Activated CD8-positive, alpha-beta T cell treated with anti-CD3 and anti-CD28 coated beads, Interleukin-2, amount 10 ng/mL, durations not matched to agents 7 days and 5 days (primary cell): ENCODE measurements at places on chromosomes 3 and 15.
A peak's percentile ranks its signal among the peaks of the same experiment; 100 is the strongest.

GRCh38 chr3:108719178-108719806, 37.9 kb downstream of the RETNLB start:
- DNase-seq = no peak

GRCh38 chr15:68706256-68706655, 114.4 kb downstream of the ANP32A start:
- no peak for DNase-seq

- DNase-seq = no peak
Measured at GRCh38 chr15:71526060-71526820, 284.1 kb upstream of the NR2E3 start.

DNA sequence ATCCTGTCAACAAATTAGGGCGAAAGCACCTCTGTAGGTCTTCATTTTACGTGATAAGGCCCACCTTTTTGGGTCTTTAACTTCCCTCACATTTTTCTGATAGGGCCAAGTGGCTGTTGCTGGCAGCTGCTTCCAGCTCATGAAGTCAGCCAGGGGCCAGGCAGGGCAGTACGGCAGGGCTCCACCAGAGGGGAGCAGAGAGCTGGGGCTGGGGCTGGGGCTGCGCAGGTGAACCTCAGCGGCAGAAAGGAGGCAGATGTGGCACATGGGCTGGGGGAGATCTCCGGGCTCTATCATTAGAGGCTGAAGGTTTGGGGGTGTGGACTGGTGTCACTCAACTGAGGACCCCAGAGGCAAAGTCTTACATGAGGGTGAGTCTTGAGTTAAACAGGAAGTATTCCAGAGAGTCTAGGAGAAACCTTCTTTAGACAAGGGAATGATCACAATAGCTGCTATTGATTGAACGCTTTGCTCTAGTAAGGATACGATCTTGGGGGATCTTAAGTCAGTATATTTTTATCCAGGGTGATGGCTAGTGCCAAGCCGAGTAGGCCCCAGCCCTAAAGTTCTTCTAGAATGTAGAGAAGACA, 62.8 kb upstream of the MEX3B start:
- DNase-seq = peak; percentile 80

- DNase-seq = no peak
Measured at GRCh38 chr3:27385504-27385903, 16.3 kb upstream of the NEK10 start.

DNA sequence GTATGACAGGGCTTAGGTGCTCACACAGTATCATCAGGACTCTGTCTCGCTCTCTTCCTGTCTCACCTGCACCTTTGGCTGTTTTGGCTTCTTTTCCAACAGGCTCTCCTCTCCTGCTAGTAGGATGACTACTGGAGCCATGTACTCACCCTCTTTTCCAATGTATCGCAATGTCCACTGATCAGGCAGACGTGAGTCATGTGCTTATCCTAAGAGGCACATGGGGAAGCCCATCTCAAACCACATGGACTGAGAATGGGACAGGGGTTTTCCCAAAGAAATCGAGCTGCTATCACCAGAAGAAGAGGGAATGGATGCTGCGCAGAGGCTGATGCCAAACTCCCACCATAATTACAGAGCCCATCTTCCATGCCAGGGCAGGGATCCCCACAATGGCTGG, 180.6 kb downstream of the IL5RA start:
- no peak for DNase-seq

DNA sequence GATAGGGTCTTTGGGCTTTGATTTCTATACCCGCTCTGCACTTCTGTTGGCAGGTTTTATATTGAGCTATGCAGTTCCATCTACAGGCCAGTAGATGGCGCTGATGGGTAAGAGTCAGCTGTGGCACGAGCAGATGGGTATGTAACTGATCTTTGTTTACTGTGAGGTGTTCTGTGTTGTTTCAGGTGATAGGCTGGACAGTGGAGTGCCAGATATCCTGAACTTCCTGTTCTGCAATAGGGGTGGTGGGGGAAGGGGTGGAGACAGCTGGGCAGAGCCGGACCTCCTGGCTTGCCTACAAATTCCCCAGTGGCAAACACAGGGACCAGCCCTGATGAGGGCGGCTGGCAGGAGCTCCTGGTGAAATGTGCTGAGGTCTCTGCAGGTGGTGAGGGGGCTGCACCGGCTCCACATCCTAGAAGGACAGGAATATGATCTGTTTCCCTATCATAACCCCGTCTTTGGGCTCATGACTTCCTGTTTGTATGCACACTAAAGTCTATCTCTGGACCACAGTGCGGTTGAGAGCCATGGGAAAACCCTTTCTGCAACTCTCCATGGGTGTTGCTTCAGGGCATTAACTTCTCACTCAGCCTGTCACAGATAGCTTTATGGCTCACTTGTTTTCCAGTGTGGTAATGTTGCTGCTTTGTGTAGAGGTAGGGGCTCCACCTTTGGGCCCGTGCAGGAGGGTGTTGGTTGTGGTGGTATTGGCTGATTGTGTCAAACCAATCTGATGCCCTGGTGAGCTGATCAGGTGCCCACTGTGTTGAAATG, 13.4 kb upstream of the FAM98B start:
- DNase-seq = peak; percentile 73

- no peak for DNase-seq
Measured at GRCh38 chr15:65027593-65027992, 1.8 kb downstream of the MTFMT start.

DNA sequence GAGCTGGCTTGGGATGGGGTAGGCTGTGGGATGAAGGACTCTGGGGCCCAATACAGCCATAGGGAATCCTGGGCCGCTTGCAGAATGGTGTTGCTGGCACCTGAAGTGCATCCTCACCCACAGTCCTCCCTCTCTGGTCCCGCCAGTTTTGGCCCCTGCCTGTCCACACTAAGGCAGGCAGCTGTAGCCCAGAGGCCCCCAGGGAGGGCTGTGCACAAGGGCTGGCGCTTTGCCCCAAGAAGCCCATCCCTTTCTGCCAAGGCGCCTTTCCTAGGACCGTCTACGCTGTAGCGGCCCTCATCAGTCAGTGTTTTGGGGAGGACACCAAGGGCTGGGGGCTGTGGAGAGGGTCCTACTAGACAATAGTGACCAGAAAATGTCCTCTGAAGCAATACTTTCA, 116.2 kb upstream of the ABHD17C start:
- no peak for DNase-seq

GRCh38 chr3:156236556-156237260, 116.3 kb downstream of the KCNAB1 start:
- no peak for DNase-seq

DNA sequence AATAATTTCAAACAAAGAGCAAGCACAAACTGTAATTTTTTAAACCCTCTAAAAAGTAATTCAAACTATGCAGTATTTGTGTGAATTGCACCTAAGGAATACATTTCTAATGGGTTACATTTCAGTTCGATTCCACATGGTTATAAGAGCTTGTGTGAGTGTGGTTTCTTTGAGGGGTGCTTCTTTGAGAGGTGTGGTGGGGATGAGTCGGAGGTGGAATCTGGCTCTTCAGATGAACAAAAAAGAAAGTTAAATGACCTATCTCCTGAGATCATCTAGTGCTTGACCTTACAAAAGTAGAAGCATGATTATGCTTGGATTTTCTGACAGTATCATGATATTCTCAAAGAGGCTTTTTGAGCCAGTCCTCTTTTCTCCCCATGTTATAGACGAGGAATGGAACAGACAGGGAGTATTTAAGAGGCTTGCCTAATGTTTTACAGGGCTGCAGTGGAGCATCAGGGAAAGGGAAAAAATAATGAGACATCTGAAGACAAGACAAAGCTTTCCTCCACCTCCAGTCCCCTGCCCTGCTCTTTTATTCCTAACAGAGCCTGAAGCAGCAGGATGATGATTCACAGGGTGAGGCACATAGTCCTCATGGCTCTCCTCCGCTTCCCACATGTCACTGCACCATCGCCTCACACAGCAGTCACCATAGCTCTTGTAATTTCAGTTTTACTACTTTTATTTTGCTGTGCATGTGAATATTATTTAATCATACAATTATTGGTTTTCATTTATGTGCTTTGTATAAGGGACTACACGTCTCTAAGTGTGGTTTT, 82.0 kb downstream of the LYSMD4 start:
- DNase-seq = no peak

DNA sequence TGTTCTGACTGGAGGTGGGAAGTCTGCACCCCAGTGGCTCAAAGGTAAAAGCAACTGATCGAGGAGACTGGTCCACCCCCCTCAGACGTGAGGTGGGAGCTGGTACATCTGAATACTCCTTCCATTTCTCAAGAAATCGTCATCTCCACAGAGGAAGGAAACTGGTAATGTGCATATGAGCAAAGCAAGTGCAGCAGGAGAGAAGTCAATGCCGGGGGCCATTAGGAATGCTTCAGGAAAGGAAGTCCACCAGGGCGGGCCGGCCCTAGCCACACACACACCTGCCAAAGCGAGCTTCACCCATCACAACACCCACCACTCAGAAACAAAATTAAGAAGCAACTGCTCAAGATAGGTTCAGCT, 8.5 kb downstream of the TBC1D2B start:
- no peak for DNase-seq

GRCh38 chr15:91142106-91142744, 42.2 kb downstream of the SV2B start:
- no peak for DNase-seq

GRCh38 chr3:52458770-52459545, 3.6 kb downstream of the NISCH start:
- no peak for DNase-seq

GRCh38 chr3:143134471-143134870, 14.9 kb downstream of the CHST2 start:
- no peak for DNase-seq

- peak; percentile 73 for DNase-seq
Measured at GRCh38 chr3:132417695-132418411, 551 bp downstream of the DNAJC13 start.

- no peak for DNase-seq
Measured at GRCh38 chr3:123951522-123952447, 9.2 kb downstream of the CCDC14 start.

DNA sequence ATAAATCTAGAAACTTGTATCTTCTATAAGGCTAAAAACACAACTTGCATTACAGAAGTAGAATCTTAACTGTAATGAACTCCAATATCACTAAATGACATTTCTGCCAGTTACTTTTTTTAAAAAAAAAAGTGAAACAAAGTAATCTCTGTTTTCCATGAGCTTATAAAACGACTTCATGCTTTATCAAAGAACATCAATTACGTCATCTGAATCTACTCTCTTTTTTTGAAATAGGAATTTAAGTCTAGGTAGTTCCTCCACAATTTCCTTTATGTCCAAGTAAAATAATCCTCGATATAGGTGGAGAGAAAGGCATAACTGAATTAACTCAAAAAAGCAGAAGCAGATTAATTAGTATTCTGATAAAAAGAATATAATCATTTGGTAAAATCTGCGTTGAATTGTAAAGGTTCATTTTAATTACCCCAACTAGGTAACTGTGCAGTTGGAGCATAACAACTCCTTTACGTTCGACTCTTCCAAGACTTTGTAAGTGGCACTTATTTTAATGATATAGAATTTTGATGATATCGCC, 1.4 kb downstream of the UACA start:
- no peak for DNase-seq

DNA sequence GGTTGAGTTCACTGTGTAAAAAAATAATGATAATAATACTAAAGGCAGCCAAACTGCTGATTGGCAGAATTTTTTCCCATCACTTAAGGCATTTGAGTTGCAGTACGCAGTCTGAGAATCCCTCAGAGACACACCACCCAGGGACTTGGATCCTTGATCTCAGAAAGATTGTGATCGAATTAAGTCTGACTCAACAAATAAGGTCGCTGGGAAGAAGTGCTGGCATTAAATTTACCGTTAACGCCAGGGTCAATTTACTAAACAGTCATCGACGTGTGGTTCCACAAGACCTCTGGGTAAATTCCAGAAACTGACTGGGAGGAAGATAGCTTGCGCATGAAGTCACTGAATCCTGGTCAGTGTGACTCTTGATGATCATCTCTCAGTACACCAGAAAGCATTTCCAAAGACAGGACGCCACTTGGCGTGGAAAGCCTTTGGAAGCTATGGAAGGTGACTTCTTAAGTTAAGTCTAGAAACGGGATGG, 48.3 kb upstream of the CGNL1 start:
- DNase-seq = no peak

DNA sequence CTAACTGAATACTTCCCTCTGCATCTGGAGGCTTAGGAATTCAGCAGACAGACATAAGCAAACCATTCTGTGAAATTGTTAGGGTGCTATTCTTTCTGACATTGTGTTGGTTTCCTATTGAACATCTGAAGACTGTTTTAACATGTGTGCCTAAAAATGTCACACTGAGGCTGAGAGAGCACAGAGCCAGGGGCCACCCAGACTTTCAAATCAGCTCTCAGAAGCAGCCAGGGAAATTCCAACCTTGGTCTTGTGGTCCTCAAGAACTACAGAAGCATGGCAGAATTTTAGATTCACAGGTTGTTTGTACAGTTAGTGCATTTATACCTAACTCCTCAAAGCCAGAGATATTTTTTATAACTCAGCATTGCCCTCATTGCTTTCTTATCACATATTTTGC, 929.2 kb upstream of the CFAP20DC start:
- no peak for DNase-seq

GRCh38 chr3:51988286-51989146, 5.2 kb downstream of the ACY1 start:
- DNase-seq = no peak

DNA sequence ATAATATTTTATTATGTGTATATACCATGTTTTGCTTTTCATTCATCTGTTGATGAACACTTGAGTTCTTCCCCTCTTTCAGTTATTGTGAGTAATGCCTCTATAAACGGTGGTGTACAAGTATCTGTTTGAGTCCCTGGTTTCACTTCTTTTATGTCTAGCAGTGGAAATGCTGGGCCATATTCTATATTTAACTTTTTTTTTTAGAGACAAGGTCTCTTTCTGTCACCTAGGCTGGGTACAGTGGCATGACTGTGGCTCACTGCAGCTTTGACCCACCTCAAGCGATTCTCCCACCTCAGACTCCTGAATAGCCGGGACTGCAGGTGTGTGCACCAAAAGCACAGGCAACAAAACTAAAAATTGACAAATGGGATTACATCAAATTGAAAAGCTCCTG, 19.9 kb downstream of the GOLM2 start:
- no peak for DNase-seq

- DNase-seq = no peak
Measured at GRCh38 chr3:30225021-30225420, 381.4 kb upstream of the TGFBR2 start.

- DNase-seq = no peak
Measured at GRCh38 chr3:58924578-58924977, 125.2 kb downstream of the CFAP20DC start.

DNA sequence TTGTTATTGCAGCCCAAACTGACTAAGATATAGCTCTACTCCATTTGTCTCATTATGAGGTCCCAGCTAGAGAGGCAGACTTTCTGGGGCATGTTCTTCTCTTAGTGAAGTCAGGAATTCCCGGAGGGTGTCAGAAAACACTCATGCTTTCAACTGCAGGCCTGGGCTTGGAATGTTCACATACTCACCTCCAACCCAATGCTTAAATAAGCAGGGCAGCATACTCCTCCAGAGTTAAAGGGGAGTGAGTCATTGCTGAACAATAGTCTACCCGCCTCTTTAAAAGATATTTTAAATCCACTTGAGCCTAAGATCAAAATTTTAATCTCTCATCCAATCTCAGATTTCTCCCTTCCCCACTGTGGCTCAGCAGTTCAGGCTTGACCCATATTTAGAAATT, 167.8 kb upstream of the DPH6 start:
- DNase-seq = no peak

- no peak for DNase-seq
Measured at GRCh38 chr15:72588096-72588495, 66.4 kb upstream of the GOLGA6B start.
